ENCODE measurements at places on chromosomes 12 and 14. TPM values are rescaled to one million over a fixed set of nuclear protein-coding genes. Genes with fewer than 3 reads are reported as not detected.

DNA sequence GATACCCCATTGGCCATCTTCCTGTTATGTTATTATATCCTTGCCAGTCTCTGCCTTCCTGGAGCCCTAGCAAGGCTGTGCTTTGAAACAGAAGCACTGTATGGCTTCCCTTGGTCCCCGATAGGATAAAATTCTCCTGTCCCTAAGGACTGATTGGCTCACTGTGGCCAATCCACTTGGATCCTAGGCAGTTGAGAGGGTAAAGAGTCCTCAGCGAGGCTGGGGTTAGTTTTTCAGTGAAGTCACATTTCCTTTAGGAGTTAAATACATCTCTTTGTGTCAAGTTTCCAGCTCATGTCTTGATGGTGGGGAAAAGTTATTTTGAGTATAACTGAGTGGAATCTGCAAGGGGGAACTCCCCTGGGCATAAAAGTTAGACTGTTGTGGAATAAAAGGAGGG is 7.3 kb downstream of the AACS start:
- DNase-seq, result no peak

DNA sequence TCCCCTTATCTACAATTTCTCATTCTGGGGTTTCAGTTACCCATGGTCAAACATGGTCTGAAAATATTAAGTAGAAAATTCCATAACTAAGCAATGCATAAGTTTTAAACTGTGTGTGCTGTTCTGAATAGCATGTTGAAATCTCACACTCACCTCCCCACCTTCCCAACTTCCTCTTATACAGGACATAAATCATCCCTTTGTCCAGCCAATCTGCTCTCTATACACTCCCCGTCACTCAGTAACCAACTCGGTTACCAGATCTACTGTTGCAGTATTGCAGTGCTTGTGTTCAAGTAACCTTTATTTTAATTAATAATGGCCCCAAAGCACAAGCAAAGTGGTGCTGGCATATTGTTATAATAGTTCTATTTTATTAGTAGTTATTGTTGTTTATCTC is 420.5 kb downstream of the GXYLT1 start:
- no peak for DNase-seq

Gene LGMN
- polyA plus RNA-seq, result 117 TPM

DNA sequence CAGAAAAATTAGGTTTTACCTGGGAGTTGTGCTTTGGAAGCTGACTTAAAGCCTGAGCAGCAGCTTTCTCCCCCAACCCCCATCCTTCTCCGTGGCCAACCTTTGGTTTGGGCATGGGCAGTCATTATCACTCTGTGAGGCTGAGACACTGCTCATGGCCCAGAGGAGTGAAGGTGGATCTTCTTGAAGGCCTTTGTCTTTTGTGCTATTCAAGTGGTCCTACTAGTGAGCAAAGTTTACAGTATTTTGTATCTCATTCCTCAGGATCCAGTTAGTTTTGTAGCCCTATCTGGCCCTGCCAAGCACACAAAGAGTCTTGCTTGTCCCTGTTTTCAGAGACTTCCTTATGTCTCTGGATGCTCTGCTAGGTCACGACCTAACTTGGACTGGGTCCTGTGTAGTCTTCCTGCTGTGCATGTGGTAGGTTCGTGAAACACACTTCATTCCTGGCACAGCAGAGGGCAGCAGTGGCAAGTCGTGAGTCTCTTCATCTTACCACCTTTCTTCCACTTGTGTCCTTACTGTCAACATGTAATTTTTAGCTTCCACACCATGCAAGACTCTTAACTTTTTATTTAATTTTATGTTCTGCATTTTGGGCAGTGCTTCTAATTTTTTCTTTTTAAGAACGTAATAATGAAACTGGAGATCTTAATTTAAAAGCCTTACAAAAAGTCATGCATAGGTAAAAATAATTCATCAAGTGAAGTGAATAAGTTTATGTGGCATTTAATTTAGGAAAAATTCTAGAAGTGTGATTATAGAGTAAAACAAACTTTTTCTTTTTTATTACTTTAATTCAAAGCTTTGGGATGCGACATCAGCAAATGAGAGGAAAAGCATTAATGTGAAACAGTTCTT is 53.7 kb downstream of the APAF1 start:
- DNase-seq, result no peak

- no peak for DNase-seq
These were observed 131.9 kb upstream of the CPM start for GRCh38 chr12:69064734-69065443.

DNA sequence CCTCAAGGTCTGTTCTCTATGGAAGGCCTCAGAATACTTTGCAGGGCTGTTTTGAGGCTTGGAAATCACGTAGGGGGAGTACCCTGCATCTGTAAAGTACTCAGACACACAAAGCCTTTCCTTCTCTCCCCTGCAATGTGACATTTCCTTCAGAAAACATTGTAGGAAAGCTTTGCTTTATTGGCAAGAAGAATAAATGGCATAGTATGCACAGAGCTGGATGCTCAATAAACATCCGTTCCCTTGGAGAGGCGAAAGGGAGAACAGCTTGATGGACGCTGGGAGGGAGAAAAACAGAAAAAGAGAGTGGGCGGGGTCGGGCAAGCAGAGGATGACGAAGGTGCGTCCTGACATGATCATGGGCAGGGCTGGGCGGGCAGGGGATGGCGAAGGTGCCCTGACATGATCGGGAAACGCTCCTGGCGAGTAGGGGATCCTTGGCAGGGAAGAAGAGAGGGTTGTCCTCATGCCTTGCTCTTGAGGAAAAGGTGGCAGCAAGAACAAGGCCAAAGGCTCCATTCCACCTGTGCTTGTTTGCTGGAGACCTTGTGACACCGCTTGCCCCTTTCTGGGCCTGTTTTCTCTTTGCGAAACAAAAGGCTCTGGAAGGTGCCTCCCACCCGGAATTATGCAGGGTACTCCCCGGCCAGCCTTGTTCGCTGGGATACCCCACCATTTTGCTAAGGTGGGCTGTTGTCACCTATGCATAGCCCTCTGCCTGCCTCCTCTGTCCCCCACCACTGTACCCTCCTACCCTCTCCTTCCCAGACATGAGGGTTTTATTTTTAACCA is 21.1 kb downstream of the IRF2BPL start:
- DNase-seq, result no peak

DNA sequence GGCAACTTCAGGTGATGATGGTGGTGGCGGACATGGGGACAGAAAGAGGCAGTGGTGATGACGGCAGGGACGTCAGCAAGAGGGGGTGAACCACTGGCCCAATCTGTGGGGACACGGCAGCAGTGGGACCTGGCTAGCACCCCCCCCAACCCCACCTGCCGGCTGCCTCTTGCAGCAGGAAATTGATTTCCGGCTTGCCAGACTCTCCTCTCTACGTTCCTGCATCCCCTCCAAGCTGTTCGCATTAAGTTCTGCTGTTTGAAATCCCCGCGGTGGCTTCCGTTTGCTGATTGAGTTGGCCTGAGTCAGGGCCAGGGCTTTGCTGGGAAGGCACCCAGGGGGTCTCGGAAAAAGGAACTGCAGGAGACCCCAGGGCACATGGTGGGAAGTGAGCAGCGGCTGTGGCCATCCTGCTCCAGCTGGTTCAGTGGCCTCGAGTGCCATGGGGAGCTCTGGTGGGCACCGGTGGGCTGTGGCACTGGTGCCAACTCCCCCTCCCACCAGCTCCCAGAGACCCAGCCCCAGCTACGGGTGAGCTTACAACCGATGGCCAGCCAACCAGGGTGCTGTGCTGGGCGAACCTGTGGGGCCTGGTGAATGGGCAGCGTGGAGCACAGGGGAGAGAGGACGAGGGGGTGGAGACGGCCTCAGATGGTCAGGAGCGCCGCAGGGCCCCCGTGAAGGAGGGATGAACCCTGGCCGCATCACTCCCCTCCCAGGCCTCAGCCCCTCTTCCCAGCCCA is 14.6 kb upstream of the NUDT14 start:
- DNase-seq, result no peak

Gene TMBIM4
- polyA plus RNA-seq, result 155 TPM
